Smooth muscle cell of trachea (primary cell): ENCODE measurements at places on chromosomes 6 and 20. TPM values are rescaled to one million over a fixed set of nuclear protein-coding genes. Genes with fewer than 3 reads are reported as not detected.

The SLC4A11 gene
- total RNA-seq = 0.44 and 1.8 TPM in 2 replicates

The DNMT3B gene
- total RNA-seq = 1.7 and 3.8 TPM in 2 replicates

The ADGRF1 gene
- total RNA-seq = not detected in 2 replicates

The PTK6 gene
- 0.17 TPM in 1 of 2 replicates, not detected in the other for total RNA-seq

The PRR18 gene
- not detected in 2 replicates for total RNA-seq

The MUC22 gene
- under 0.01 TPM in 1 of 2 replicates, not detected in the other for total RNA-seq

The DDRGK1 gene
- total RNA-seq = 23.0 and 33.4 TPM in 2 replicates

The PROKR2 gene
- not detected in 2 replicates for total RNA-seq

The FOXS1 gene
- total RNA-seq = not detected in 2 replicates
